H1 (cell line): ENCODE measurements at places on chromosomes 5 and 9.

DNA sequence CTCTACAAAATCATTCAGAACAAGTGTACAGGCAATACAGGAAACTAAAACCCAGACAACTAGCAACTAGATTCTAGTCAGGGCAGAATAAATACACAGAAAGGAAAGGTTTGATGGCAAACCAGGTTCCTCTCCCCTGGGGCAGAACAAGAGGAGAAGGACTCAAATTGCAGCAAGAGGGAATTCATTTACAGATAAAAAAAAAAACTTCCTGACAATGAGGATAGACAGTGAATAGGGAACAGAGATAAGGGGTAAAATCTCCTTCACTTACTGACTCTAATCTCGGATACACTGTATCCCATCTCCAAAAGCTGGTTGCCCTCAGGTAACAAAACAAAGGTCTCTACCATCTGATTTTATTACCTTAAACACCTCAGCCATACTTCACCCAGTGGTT, 244.0 kb downstream of the SEC61B start:
- DNase-seq: no peak
- H3K4me3 ChIP-seq: no peak overlapping the region
- no peaks in the 10 kb centered on the region for H3K4me1 ChIP-seq
- no peaks in the 10 kb centered on the region; the same call in 1 of the 2 replicates for H3K36me3 ChIP-seq
- no peaks in the 10 kb centered on the region for H3K27me3 ChIP-seq
- H3K27ac ChIP-seq: no peak overlapping the region

- no peak for DNase-seq
- H3K4me1 ChIP-seq: no peaks in the 10 kb centered on the region
- H3K4me3 ChIP-seq: no peak overlapping the region
- H3K36me3 ChIP-seq: no peaks in the 10 kb centered on the region
These were observed 34.8 kb upstream of the RXRA start for GRCh38 chr9:134291452-134291881.

DNA sequence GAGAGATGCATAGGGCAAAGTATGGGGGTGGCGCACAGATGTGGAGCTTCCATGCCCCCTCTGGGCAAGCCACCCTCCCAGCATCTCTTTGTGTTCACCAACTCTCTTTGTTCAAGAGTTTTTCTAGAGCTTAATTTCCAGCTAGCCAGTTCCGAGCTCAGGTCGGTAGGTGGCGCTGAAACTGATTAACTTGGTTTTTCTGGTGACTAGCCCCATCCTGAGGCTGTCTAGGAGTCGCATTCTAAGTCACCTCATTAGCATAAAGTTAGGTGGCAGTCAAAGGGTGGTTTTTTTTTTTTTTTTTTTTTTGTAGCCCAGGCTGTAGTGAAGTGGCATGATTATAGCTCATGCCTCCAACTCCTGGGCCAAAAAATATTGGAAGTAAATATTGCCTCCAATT, 476.4 kb downstream of the KDM4C start:
- H3K27me3 ChIP-seq: no peaks in the 10 kb centered on the region
- DNase-seq: peak; percentile 91
- no peak overlapping the region for H3K4me3 ChIP-seq
- no peak overlapping the region for H3K27ac ChIP-seq

DNA sequence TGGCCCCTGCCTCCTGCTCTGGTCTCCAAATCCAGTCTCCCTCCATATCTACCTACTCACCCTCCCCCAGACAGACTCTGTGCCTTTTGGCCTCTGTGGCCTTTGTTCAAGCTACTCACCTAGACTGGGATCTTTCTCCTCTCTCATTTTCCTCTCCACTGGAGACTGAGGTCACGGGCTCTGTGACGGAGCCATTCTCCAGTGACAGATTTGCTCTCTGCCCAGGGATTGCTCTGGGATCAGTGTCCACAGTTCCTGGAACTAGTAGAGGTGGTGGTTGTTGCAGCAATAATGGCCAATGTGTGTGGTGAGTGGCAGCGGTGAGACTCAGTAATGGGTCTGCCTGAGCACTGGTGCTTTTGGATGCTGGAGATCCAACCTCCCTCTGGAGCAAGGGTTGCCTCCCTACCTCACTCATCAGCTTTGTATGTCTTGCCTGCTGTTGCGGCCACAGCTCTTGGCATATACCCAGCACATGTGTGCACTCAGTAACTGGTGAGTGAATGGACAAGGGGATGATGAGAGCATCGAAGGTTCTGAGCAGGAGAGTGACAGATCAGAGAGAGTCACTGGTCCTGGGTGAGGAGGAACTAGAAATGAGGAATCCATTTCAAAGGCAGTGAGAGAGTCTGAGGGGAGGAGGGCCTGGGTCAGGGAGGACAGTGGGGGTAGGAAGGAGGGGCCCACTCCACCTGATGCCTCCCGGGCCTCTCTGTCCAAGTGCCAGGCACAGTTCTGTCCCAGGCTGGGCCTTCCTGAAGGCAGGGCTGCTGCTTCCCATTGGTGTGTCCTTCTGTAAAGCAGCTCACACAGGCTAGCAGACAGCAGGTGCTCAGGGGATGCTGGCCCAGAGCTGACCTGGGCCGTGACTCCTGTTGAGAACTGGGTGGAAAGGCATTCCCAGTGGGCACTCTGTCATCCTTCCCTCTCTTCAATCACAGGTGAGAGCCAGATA, 96.5 kb upstream of the PITX1 start:
- no peaks in the 10 kb centered on the region for H3K36me3 ChIP-seq
- H3K4me3 ChIP-seq: no peak overlapping the region
- no peaks in the 10 kb centered on the region for H3K4me1 ChIP-seq

DNA sequence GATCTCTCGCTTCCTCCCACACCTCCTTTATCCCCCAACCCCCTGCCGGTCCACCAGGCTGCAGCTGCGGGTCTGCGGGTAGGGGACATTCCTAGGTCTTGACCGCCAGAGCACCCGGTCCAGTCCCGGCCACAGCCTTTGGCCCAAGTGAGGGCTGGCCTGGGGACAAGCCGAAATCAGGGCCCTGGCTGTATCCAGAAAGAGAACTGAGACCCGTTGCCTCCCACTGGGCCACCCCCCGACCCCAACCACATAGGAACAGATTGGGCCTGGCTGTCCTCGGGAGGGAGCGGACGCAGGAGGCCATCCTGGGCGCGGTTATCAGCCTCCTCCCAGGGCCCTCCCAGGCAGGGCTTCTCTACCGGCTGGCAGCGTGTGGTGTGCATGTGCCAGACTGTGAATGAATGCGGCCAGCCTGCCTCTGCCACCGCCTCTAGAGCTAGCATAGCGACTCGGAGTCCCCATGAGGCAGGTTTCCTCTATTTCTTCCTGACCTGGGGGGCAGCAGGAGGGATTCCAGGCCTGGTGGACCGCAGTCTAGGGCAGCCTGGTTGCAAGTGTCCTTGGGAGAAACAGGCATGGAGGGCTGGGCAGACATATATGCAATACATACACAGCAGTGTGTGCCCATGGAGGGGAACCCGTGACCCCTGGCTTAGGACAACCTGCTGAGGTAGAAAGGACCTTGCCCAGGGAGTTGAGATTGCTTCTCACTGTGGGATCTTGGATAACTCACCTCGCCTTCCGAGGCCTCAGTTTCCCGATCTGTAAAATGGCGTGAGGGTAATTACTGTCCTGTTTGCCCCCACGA, 1.2 kb downstream of the N4BP3 start:
- H3K36me3 ChIP-seq: no peaks in the 10 kb centered on the region
- no peak for DNase-seq
- peak overlapping the region; percentile 73 for H3K4me3 ChIP-seq
- H3K4me1 ChIP-seq: peaks cover 38% of the 10 kb centered on the region
- peak overlapping the region; percentile 78 for H3K27ac ChIP-seq
- no peaks in the 10 kb centered on the region for H3K27me3 ChIP-seq

GRCh38 chr9:114854736-114855355, 49.0 kb upstream of the TNFSF15 start:
- no peaks in the 10 kb centered on the region for H3K27me3 ChIP-seq
- H3K27ac ChIP-seq: no peak overlapping the region
- no peaks in the 10 kb centered on the region for H3K36me3 ChIP-seq
- H3K4me3 ChIP-seq: no peak overlapping the region
- no peaks in the 10 kb centered on the region for H3K4me1 ChIP-seq
